ENCODE measurements at places on chromosomes 7 and 10.

GRCh38 chr7:54847921-54848320 is 88.9 kb upstream of the SEC61G start:
- DNase-seq: no peak

GRCh38 chr7:156994417-156994816 is 16.0 kb downstream of the MNX1 start:
- no peak for DNase-seq

- DNase-seq: peak; percentile 1
Measured at GRCh38 chr10:97748116-97748515, 11.2 kb downstream of the ZFYVE27 start.

- DNase-seq: no peak
Measured at GRCh38 chr7:130874071-130874915, 140.3 kb upstream of the KLF14 start.

- DNase-seq: no peak
Measured at GRCh38 chr7:43577485-43577951, 5.4 kb upstream of the STK17A start.

DNA sequence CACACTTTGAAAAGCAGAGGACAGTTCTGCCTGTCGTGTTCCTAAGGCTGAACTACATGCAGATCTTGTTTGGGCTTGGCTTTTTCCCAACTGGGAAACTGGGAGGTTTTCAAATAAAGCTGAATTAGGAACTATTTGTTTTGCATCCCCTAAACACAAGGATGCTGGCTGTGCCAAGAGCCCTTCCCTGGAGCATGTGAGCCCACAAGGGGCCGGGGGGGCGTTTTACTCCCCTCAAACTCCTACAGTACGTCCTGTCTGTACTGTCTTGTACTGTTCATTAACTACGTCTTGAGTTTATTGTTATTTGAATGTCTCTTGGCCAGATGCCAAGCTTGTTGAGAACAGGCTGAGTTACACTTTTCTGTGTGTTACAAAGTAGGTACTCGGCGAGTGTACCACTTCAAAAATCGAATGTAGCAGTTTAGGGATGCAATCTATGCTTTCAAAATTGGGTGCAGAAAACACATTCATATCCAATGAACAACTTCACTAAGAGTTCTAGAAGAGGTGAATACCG is 94.9 kb downstream of the GFRA1 start:
- DNase-seq: no peak

Measured in suppressor macrophage treated with lipopolysaccharide for 1 hour (primary cell).